ENCODE measurements at places on chromosomes 1 and 21.

DNA sequence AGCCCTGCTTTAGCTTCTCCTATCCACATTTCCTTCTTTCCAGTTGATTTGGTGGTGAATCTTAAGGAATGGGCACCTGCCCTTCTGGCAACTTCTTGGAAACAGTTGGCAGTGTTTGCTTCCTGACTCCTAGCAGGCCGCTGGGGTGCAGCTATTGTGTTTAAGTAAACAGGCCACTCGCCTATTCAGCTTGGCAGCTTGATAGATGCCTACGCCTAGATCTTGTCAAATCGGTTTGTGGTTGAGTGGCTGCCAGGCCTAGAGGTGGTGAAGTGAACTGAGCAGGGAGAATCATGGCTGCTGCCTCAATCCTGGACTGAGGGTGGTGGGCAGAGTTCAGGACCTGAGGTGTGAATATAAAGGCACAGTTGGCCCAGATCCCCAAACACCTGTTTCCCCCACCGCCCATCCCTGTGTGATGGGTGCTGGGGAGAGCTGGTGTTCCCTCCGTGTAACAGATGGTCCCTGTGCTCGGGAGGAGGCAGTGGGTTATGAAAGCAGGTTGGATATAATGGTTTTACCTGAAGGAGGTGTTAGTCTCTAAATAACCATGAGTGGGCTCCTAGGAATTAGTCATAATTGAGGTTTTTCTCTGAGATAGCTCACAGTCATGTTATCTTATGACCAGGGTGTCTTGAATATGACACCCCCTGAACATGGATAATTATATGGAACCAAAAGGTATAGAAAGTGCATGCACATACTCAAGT lies 940 bp upstream of the PLA2G2C start:
- peak; percentile 92 for DNase-seq

GRCh38 chr1:60762911-60763310 lies 319.4 kb upstream of the NFIA start:
- no peak for DNase-seq

DNA sequence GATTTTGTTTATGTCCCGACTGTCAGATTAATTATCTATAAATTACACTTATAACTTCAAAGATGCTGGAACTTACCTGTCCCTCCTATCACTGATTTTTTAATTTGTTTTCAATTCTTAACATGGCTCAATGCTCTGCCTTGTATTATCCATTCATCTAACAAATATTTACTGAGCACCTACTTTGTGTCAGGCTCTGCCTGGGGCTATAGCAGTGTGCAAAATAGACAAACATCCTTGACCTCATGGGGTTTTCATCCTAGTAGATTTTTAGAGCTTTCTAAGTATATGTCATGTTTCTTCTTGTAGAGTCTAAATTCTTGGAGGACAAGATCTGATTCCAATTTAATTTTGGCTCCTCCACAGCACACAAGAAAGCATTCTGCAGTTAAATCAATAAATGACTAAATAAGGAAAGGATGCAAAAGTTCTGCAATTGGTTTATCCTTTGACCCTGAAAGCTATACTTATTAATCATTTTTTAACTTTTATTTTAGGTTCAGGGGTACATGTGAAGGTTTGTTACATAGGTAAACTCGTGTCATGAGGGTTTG lies 10.8 kb upstream of the SMYD2 start:
- no peak for DNase-seq

GRCh38 chr1:159756397-159756796 lies 24.4 kb upstream of the DUSP23 start:
- DNase-seq = no peak

- DNase-seq = no peak
Measured at GRCh38 chr1:66439031-66439740, 94.8 kb upstream of the SGIP1 start.

DNA sequence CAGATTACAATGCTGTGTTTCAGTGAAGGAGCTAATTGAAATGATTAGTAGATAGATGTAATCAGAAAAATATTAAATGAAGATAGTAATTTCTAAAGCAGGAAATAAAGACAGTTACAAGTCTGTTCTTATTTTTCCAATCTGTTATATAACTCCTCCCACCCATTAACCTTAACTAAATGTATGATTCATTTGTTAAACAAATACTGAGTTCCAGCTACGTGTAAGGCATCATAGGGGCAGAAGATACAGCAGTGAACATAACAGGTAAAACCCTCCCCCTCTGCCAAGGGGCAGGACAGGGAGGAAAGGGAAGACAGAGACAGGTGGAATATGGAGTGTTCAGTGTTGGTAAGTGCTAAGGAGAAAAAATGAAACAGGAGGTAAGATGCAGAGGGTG lies at the start of gene FAM177B:
FAM177B (plus strand) TSS at position 231 of the 400 bp plus-strand sequence. CDS start 9,344 bp downstream, outside the sequence.
- no peak for DNase-seq

DNA sequence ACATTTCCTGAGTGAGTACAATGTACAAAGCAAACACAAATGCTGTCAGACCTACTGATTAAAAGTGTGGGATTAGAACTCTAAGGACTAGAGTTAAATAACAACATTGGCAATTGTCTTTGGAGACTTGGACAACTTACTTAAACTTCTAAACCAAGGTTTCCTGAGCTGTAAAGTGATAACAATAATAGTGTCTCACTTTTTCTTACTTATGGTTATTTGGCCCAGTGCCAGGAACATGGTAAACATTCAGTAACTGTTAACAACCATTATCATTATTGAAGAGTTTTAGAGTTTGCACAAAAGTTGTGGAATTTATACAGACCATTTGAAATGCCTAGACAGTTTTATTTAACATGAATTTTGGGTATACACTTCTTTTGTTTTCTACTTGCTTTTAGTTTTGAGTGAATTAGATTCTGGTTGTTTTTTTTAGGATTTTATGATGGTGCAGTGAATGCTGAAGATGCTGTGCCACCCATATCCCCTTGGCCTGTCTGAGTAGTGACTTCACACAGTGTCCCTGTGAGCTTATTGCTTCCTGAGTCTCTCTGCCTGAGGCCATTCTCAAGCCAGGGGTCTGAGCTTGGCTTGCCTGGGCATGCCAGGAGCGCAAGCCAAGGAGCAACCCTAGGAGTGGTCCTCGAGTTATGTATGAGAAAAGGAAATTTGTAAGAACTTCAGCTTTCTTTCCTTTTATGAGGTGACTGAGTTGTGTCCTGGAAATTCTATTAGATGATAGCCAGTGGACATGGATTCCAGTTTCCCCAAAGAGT lies 932.8 kb downstream of the TTLL7 start:
- DNase-seq = no peak
